ENCODE measurements at places on chromosomes 1 and 21.

GRCh38 chr1:33420870-33421775, 9.8 kb downstream of the PHC2 start:
- no peak for DNase-seq

DNA sequence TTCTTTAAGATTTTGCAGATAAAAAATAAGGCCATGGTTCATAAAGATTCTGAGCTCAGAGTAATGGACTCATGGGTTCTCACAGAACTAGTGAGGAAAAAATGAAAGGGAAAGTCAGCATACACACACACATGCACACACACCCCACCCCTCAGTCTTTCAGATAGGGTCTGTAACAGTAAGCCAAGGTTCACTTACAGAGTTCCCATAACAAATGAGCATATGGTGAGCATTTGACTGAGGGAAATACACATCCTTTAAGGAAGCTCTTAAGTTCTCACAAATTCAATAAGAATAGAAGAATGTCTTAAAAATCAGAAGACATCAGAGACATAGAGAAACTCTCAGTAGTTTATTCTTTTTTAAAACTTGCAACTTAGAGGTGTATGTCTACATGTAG, 57.9 kb downstream of the NTMT2 start:
- DNase-seq, result no peak

DNA sequence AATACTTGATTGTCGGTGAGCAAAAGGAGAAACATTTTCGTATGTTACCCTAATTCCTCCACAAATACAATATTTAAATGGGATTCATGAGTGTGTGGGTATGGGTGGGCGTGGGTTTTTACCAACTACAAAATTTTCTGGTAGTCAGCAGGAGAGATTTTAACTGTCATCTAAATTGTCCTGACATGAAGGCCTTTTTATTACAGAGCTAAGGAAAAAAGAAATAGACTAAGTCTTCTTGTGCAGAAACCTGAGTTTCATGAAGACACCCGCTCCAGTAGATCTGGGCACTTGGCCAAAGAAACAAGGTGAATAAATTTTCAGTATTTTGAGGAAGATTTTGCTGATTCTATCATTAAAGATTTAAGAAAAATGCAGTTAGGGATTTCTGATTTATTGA, 752 bp downstream of the RGS18 start:
- DNase-seq, result peak; percentile 22

DNA sequence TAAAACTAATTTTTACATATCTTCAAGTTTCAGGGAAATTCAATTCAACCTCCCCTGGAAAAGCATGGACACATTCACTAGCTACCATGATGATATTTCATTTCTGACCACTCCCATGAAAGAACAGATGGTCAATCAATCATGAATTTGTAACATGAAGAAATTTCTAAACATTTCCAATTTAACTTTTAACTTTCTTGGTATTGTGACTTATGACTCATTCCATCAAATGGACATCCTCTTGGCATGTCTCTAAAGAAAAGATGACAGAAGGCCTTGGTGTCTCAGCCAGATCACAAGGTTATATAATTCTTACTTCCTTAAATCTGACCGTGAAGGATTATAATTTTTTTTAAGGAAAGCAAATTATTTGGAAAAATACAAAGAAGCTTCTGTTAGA, 10.5 kb upstream of the MCOLN3 start:
- DNase-seq, result no peak

GRCh38 chr1:33425900-33426299, 5.0 kb downstream of the PHC2 start:
- DNase-seq, result no peak

GRCh38 chr1:227958617-227959324, 11.0 kb upstream of the WNT9A start:
- no peak for DNase-seq

Measured in GF-D8 (cell line).